ENCODE measurements at places on chromosomes 7 and 10.

- DNase-seq = no peak
Measured at GRCh38 chr7:127226685-127227374, 25.9 kb downstream of the GRM8 start.

DNA sequence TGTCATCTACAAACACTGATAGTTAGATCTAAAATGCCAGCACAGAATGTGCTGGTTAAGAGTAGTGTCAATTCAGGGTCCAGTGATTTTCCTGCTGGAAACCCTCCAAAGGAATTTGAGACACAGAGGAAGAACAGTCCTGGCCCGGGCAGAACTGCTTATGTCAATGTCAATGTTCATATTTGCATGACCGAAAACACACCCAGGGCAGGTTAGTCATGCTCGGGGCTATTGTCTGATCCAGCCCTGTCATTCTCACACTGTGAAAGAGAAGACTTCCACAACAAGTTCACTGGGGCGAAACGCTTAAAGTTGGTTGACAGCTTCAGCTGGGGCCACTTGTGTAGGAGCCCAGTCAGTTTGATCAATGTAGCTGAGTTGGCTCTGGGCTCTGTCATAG, 139.3 kb downstream of the C1GALT1 start:
- DNase-seq = no peak

GRCh38 chr10:69797959-69798358, 3.7 kb upstream of the COL13A1 start:
- no peak for DNase-seq

- DNase-seq = no peak
Measured at GRCh38 chr10:26544932-26545331, 106.8 kb downstream of the APBB1IP start.

GRCh38 chr10:97267671-97268070, 24.8 kb downstream of the ARHGAP19 start:
- no peak for DNase-seq

DNA sequence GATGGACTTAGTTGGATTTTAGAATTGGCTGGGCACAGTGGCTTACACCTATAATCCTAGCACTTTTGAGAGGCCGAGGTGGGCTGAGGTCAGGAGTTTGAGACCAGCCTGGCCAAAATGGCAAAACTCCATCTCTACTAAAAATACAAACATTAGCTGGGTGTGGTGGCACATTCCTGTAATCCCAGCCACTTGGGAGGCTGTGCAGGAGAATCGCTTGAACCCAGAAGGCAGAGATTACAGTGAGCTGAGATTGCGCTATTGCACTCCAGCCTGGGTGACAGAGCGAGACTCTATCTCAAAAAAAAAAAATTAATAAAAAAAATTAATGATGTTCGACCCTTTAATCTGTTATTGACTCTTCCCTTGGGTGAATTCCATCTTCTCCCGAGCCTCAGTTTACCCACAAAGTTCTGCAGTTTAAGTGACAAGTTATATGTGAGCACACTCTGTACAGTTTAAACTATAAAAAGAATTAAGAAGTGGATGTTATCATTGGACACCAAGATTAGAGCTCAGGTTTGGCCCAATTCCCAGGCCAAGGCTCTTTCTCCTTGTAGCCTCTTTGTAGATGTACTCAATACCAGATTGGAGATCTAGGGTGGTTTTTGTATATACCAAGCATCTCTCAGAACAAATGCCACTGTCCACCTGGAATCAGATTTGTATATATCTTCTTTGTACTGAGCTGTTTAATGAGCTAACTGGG, 15.0 kb downstream of the KAT6B start:
- DNase-seq = no peak

DNA sequence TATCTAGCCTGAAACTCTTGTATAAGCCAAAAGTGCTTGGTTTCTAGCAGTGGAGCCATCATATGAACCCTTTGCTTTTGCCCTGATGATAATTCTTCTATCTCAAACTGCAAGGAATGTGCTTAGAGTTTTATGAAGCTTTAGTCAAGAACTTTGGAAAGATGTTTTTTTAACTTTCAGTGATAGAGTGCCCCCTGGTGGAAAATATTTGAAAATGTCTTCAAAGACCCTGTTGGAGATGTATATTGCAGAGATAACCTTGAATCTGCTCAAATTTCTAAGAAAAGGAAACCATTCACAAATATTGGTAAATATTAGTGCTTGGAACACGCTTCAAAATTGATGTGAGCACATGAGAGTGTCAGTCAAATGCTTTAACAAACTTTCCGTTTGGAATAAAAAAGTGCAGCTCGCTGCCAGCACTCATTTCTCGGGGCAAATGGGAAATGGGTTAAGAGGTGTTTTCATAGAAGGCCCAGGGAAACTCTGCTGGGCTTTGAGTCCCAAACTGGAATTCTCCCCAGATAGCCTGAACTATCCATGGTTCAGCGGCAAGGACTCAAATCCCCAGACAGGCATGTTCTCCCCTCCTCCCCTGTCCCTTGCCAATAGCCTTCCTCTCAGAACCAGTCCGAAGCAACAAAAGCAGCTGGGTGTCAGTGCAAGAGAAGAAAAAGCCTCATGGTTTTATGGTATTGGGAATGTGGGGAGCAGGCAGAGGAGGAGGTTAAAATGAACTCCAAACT, 129.3 kb downstream of the MYOF start:
- DNase-seq = peak; percentile 85

DNA sequence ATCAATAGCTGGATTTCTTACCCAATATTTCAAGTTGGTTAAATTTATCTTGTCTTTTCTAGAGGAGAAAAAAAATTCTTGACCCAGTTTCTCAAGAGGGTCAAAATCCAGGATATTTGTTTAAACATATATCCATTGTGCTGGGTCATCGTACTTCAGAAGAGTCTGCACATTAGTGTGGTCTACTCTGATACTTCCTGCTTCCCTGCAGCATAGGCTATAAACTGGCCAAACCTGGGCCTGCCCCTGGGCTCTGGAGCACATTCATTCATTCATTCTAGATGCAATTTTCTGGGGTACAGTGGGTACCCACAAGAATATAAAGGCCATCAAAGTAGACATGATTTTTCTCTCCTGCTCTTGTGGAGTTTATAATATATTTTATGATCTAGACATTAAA, 142.1 kb upstream of the WNT16 start:
- no peak for DNase-seq

DNA sequence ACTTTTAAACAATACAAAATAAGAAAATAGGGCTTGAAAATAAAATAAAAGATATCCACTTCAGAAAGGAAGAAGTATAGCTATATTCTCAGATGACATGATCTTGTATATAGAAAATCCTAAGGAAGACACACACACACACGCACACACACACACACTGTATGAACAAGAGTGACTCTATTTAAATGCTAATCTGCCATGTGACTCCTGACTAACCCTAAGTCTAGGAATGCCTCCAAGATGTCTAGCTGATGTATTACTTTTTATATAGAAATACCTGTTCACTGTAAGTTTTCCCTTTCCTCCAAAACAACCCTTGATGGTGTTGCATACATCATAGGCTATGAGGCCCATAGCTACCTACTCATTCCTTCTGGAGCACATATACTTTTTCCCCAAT, 173.1 kb upstream of the LRRTM3 start:
- no peak for DNase-seq

DNA sequence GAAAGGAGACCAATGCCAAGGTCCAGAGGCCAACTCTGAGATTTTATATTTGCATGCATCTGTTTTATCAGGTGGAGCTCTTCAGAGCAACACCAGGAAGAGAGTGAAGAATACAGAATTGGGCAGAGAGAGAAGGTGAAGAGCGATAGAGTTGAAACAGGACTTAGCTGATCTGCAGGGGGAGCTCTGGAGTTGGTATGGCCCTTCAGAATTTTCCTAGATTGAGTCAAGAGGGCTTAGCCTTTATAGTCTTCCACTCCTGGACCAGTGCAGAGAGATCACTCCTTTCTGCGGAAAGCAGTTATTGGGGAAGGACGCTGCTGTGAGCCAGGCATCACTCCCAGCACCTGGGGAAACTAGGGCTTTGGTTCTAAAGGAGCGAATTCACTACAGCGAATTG, 105.0 kb upstream of the DGKB start:
- peak; percentile 17 for DNase-seq

DNA sequence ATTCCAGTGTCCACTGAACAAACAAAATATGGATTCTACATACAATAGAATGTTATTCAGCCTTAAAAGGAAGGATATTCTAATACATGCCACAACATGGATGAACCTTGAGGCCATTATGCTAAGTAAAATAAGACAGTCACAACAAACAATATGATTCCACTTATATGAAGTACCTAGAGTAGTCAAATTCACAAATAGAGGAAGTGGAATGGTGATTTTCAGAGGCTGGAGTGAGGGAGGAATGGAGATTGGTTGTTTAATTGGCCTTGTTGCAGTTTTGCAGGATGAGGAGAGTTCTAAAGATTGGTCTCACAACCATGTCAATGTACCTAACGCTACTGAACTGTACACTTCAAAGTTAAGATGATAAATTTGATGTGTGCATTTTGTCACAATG, 119.6 kb downstream of the CHN2 start:
- no peak for DNase-seq

- no peak for DNase-seq
Measured at GRCh38 chr10:11757454-11757820, 15.3 kb downstream of the ECHDC3 start.

- no peak for DNase-seq
Measured at GRCh38 chr7:105987046-105987445, 24.0 kb downstream of the CDHR3 start.

DNA sequence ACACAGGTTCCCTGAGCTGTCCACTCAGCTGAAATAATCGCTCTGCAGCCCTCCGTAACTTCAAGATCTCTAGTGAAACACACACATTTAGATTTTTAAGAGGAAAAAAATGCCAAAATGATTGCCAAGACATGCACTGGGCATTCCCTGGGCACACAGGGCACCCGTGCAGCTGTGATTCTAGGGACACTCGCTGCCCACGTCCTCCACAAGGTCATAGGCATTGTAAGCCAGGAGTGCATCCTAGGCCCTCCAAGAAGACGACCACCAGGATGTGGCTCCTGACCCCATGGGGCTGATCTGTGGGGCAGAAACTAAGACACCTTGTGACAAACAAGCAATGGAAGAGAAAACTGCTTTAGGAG, 563.3 kb downstream of the PTPRN2 start:
- no peak for DNase-seq

- DNase-seq = no peak
Measured at GRCh38 chr7:135685306-135686084, 23.2 kb downstream of the STMP1 start.

DNA sequence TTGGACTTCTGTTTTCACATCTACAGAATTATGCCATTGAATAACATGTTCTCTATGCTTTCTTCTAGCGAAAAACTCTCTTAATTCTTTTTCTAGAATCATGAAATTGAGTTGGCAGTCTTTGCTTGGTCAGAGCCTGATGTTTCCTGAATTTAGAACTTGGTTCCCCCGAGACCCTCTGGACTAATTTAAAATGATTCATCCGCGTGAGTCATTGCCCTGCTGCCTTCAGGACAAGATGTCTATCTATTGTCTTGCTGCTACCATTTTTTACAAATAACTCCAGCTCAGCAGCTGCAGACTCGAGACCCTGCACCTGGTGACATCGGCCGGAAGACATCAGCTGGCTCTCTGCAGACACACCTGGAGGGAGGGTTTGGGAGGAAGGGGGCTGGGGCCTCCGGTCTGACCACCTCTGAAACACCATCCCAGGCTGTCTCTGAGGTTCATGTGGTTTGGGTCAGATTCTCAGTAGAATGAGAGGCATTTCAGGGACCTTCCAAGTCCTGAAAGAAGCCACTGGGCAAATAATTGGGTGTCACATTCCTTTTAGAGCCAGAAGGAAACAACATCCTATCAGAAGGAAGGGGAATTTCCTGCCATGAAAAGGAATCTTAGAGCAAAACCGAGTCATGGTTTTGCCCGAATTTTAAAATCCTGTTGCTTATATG, 20.9 kb upstream of the KLF6 start:
- peak; percentile 55 for DNase-seq

DNA sequence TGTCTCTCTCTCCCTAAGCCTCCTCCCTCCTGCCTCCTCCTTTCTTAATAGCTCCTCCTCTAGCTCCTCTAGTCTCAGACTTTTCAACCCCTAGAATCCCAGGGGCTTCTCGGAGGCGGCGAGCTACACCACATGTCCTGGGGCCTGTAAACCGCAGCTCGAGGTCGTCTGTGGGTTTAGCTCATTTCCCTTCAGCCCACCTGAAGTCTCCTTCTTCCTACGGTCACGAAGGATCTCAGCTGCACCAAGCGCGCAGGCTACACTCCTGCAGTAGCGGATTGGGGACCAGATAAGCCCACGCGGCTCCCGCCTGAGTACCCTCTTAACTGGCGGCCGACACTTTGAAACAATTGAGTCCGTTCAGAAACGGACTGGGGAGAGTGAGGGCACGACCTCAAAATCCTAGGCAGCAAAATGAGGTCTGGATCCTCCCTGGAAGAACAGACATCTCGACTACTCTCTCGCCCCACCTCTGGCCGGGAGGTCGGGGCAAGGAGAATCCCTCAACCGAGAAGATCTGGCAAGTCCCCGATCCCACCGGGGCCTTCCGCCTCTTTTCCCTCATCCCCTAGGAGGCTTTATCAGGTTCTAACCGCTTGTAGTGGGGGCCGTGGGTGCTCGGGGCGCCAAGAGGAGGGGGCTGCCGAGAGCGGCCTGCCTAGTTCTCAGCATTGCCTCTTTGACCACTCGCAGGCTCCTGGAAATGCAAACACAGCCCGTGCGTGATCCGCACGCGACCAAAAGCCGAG, 1.3 kb upstream of the SORCS3 start:
- no peak for DNase-seq

DNA sequence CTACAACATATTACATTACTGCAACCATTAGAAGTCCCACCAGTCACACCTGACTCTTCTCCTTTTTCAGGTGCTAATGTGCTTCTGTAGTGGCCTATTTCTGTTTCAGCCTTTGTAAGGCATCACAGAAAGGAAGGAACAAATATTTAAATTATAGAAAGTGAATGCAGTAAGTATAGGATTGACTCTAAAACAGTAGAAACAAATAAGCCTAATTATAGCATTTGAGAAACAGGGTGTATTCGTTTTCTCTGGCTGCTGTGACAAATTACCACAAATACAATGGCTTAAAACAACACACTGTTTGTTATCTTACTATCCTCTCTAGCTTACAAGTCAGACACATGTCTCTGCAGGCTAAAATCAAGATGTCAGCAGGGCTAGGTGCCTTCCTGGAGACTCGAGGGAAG, 69.4 kb downstream of the CCSER2 start:
- no peak for DNase-seq

GRCh38 chr7:33998476-33998875, 93.1 kb downstream of the BMPER start:
- DNase-seq = no peak

Measured in Kasumi-1 (cell line).